Fibroblast of the aortic adventitia (primary cell): ENCODE measurements at places on chromosomes 3 and 15.

DNA sequence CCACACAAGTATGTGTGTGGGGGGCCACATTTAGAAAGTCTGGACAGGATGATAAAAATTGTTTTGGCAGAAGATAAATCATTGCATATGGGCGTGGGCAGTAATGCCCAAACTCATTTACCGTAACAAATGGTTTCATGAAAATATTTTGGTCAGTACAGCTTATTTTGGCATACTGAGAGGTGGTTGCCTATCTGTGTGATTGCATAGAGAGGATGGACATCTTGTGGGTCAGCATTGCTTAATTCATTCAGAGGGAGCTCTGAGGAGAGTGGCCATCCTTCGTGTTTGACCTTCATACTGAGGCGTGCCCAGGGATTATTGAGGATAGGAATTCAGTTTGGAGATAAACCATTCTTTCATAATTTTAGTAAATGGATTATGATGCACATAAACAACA, 162.5 kb downstream of the GAP43 start:
- peak; percentile 51 for DNase-seq

DNA sequence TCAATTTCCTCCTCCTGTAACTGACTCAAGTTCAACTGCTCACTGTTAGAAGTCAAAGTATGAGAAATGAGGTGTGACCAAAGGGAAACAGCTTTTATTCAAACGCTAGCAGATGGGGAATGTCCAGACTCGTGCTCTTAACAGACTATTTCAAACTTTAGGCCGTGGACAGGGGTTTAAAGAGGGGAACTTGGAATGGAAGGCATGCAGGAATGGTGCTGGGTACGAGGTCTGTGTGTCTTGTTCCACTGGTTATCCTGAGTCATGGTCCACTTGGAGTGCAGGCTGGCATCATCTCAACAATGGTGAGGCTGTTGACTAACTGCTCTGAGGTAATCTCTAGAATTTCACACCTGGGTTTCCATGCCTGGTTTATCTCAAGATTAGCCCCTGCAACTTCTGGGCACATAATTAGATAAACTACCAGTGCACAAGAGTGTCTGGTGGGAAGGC, 22.9 kb upstream of the DNAAF4 start:
- peak; percentile 48 for DNase-seq

- no peak for DNase-seq
Observed at GRCh38 chr15:99345832-99346462, 94.7 kb downstream of the LRRC28 start.

- DNase-seq: peak; percentile 84
Observed at GRCh38 chr3:71111784-71112440, 471.6 kb downstream of the FOXP1 start.

GRCh38 chr3:120683671-120684301, 1.7 kb upstream of the HGD start:
- DNase-seq: no peak

DNA sequence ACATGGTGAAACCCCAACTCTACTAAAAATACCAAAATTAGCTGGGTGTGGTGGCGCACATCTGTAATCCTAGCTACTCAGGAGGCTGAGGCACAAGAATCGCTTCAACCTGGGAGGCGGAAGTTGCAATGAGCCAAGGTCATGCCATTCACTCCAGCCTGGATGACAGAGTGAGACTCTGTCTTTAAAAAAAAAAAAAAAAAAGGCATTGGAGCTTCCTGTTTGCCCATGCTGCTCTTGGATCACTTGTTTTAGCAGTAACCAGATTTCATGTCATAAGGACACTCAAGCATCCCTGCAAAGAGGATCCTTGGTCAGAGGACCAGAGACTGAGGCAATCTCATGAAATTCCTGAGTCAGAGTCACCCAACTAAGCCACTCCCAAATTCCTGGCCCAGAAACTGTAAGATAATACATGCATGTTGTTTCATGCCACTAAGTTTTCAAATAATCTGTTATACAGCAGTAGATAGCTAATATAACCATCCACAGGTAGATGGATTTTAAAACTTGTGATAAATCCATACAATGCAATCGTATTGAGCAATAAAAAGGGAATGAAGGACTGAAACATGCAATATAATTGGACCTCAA, 82.0 kb upstream of the XXYLT1 start:
- peak; percentile 97 for DNase-seq

- DNase-seq: no peak
Observed at GRCh38 chr15:88636050-88636449, 2.8 kb upstream of the ISG20 start.

- DNase-seq: peak; percentile 59
Observed at GRCh38 chr3:20066850-20067617, 26.8 kb downstream of the KAT2B start.

- DNase-seq: peak; percentile 56
Observed at GRCh38 chr3:128073807-128074206, 21.6 kb downstream of the SEC61A1 start.

GRCh38 chr3:10287936-10288574, 4.7 kb downstream of the GHRL start:
- no peak for DNase-seq

DNA sequence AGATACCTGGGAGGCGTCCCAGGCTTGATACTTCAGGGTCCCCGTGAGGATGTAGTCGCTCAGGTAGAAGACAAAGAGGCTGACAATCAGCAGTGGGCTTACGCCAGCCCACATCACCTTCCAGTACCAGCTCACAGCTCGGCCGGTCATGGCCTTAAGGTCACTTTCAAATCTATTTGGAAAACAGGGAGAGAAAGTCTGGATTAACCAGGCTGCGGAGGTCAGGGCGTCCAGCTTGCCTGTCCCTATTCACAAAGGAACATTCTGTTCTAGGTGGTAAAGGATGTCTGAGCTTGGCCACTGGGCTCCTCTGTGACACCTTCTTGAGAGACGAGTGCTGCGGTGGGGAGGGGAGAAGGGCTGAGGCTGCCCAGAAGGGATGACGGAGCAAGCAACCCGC, 36.5 kb downstream of the SLC6A20 start:
- DNase-seq: no peak

DNA sequence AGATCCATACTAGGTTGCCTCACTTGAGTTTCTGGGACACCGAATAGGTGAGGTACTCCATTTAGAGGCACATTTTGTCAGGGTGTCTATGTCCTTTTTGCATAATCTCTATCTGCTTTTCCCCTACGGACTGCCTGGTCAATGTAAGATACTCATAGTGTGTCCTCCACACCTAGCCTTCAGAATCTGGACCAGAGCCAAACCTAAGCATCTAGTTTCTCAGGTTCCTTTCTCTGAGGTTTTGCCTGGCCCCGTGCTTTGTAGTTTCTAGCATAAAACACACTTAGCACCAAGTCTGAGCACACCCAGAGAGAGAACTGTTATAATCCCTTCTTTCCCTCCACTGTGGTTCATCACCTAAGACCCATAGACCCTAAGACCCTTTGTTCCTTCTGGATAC, 105.9 kb upstream of the MLF1 start:
- DNase-seq: no peak

DNA sequence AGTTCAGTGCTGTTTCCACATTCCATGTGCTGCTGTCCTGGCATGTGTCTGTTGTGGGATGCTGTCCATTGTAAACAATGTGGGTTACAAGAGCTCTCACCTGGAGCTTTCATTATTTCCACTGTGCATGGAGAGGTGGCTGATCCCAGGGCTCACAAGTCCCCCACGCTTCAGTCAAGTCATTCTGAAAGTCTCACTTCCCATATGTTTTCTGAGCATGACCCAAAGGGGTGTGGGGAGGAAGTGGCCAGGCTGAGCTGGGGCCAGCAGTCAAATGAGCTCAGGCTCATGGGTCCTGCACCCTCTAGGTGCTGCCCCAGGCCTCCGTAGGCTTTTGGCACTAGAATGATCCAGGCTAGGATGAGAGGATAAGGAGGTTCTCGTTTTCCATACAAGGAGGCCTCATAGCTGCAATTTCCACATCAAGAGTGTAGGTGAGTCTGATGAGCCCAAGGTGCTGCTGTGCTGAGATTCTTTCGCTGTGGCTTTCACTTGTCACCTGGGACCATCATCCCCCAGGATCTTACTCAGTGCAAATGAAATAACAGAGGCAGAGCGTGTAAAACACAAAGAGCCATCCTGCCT, 22.0 kb downstream of the STARD5 start:
- no peak for DNase-seq

DNA sequence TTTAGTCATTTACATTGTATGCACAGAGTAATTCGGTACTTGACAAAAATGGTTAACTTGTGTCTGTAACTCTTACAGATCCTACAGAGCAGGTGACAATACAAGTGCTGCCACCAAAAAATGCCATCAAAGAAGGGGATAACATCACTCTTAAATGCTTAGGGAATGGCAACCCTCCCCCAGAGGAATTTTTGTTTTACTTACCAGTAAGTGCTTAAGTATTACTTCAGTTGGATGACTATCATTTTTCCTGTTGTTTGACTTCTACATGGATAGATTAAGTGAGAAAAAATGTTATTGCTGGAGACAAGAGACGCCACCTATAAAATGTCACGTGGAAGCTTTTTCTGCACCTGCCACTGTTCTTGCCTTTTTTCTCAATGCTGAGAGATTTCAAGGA, 173.2 kb downstream of the ALCAM start:
- no peak for DNase-seq

DNA sequence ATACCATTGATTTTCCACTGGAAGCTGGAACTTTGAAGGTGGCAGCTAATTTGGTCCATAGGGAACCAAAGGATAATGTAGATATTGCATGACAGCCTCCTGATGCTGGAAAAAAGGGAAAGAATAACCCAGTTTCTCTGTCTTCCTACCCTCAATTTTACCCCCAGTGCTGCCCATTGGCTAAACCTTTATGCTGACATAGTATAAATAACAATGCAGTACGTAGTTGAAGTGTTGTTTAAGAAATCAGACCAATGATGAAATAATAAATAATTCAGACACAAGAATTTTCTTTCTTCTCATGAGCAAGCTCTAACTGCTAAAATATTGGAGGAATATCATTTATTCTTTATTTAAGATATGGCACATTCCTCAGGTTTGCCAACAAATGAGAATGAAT, 843.4 kb downstream of the EPHA3 start:
- DNase-seq: no peak

- no peak for DNase-seq
Observed at GRCh38 chr15:57917998-57918397, 147.5 kb downstream of the ALDH1A2 start.

DNA sequence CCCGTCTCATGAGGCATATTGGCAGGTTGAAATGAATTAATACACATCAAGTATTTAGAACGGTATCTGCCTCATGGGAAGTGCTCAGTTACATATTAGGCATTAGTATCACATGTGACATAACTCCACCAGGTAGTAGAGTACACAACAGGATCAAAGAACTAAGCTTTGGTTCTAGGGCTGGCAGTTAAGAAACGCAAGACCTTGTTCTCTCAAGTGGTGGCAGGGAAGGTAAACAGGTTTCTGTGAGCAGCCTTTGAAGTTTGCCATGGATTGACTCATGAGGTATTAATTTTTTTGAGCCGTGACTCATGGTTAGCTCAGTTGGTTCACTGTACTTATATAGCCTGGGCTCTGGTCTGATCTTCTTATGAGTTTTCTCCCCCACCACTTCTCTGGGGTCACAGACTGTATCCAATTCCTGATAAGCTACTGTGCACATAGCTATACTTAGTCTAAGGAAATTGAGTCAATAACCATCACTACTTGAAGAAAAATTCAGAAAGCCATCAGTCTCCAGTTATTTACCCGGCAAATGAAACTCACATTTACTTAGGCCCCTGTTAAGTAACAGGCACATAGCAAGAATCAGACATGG, 155.6 kb upstream of the STT3B start:
- peak; percentile 69 for DNase-seq
